Thyroid gland (tissue), 4 donors: ENCODE measurements at places on chromosomes 11 and 22.

GRCh38 chr11:67608486-67608885 lies 1.8 kb downstream of the NDUFV1 start:
- no peak for DNase-seq

DNA sequence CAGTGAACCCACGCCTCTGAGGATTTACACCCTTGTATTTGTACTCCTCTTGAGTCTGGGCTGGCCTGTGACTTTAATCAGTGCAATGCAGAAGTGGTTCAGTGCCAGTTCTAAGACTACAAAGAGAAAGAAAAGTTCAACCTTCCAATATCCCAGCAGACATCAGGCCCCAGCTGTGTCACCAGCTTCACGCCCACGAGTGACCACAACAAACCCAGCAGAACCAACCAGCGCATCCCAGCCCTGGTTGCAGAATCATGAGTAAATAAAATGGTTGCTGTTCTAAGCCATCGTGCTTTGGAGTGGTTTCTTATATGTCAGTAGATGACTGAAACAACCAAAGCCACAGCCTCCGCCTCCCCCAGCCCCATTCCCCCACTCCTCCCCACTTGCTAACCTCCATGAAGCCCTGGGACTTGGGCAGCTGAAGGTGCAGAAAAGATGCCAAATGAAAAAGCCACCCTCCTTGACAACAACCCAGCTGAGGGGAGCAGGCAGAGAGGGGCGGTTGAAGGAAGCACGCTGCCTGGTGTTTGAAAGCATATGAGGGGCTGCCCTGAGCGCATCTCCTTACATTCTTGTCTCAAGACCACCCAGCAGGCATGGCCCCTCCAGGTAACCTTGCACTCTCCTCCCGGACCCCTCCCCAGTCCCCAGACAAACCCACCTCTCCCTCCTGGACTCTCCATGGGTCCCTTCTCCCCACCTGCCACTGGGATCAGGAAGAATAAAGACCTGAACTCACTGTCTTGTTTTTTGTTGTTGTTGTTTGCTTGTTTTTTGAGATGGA lies 20.9 kb downstream of the TSKU start:
- DNase-seq, result no peak

GRCh38 chr22:45212992-45213751 lies 27.5 kb downstream of the KIAA0930 start:
- peak; percentile 12 for DNase-seq

DNA sequence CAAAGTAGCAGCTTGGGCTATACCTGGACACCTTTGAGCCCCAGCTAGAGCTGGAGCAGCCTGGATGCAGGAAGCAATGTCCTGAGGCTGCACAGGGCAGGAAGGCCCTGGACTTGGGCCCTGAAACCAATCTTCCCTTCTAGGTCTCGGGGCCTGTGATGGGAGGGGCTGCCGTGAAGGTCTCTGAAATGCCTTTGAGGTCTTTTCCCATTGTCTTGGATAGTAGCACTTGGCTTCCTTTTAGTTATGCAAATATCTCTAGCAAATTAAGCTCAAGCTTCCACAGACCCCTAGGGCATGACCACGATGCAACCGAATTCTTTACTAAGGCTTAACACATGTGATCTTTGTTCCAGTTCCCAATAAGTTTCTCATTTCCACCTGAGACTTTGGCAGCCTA lies 40.0 kb downstream of the LINC01488 start:
- DNase-seq, result no peak

GRCh38 chr11:70173018-70173417 lies 30.1 kb upstream of the FADD start:
- no peak for DNase-seq

DNA sequence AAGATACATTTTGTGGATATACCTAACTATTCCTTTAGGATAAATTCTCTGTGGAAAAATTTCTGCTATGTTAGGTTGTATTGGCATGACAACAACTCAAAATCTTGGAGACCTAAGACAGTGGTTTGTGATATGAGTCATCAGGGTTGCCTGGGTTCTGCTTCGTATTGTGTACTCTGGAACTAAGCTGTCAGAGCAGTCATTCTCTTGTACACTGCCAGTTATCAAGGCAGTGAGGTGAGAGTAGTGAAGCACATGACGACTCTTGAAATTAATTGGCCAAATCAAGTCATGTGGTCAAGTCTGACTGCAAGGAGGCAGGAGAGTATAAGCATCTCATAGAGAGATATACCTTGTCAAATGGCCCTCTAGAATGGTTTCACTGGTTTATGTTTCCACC lies 104.4 kb downstream of the FANCF start:
- DNase-seq, result no peak

DNA sequence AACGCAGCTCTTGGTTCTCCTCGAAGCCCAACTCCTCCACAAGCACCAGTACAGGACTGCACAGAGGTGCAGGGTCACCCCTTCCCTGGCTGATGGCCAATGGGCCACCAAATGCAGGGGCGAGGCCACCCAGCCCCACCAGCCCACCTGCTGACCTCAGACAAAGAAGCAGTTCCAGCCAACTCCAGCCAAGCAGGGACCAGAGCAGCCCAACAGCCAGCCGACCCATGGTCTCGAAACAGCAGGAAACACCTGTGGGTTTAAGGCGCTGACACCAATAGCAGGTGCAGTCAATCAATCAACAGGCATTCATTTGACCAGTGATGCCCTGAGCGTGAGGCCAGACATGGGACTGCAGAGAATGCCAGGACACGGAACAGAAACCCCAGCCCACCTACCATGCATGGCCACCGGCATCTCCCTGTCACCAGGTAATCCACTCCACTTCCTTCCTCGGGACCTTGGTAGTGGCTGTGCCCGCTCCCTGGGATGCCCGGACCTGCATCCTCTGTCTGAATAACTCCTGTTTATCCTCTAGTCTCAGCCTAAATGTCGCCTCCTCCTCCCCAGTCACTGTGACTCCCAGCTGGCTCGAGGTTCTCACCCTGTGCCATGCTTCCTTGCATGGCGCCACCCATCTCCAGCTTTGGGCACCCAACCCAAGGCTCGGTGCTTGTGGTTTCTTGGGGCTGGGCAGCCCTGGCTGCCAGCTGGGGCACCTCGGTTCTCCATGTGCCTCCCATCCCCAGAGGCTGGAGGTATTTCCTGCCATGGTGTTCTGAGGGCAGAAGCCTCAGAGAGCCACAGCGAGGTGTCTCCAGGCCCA lies 1475.4 kb downstream of the BRD1 start:
- DNase-seq, result no peak

DNA sequence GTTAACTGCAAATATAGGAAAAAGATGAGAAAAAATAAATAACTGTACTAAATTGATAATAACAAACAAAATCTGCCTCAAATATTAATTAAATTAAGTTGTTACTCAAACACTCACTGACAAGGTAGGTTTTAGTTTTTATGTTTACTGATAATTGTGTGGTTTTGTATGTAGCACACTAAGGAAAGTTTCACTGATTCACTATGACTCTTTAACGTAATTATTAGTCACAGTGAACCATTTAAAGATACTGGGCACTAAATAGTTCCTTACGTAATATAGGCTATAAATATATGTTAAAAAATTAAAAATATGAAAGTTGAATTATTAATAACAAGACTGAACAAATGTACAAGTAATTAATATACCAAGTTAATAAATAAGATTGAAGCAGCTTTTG lies 2330.0 kb upstream of the RAG2 start:
- DNase-seq, result no peak

DNA sequence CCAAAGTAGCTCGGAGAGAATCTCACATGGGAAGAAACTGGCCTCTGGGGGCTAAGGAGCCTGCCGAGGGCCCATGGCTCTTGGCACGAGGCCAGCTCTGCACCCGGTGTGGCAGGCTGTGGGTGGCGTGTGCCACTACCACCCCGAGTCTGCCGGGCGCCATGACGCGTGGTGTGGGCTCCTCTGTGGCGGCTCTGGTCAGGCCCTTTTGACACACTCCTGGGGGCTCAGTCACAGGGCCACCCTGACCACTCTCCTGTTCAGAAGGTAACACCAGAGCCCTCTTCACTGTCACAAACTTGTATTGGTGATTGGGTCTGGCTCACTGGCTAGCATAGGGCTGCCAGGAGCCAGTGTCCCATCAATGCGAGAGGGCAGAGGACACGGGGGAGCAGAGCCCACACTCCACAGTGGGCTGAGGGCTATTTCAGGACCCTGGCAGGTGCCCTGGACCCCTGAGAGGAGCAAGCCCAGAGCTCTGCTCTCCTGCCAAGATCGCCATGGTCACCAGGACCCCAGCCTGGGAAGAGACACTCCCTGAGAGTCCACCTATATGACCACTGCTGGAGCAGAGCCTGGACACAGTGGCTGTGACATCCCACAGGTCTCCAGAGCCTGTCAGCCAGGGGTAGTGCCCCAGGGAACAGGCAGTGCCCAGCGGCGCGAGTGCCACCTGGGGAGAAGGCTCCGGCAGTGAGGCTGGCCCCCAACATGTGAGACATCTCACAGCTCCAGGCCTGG lies 8.6 kb upstream of the PPM1F start:
- DNase-seq, result no peak
